BJ (cell line): ENCODE measurements at places on chromosomes 7 and 10. TPM values are rescaled to one million over a fixed set of nuclear protein-coding genes. Genes with fewer than 3 reads are reported as not detected.

Gene CAMK1D
- 1.1 and 1.6 TPM in 2 replicates for polyA plus RNA-seq

Gene EMX2
- 0.31 and 0.51 TPM in 2 replicates for polyA plus RNA-seq

Gene DKK1
- 575 and 1,028 TPM in 2 replicates for polyA plus RNA-seq

Gene FGFR2
- polyA plus RNA-seq = 0.18 and 0.26 TPM in 2 replicates

Gene TRIM50
- polyA plus RNA-seq = not detected in 2 replicates
